D721Med (cell line): ENCODE measurements at places on chromosomes 12 and 14.

DNA sequence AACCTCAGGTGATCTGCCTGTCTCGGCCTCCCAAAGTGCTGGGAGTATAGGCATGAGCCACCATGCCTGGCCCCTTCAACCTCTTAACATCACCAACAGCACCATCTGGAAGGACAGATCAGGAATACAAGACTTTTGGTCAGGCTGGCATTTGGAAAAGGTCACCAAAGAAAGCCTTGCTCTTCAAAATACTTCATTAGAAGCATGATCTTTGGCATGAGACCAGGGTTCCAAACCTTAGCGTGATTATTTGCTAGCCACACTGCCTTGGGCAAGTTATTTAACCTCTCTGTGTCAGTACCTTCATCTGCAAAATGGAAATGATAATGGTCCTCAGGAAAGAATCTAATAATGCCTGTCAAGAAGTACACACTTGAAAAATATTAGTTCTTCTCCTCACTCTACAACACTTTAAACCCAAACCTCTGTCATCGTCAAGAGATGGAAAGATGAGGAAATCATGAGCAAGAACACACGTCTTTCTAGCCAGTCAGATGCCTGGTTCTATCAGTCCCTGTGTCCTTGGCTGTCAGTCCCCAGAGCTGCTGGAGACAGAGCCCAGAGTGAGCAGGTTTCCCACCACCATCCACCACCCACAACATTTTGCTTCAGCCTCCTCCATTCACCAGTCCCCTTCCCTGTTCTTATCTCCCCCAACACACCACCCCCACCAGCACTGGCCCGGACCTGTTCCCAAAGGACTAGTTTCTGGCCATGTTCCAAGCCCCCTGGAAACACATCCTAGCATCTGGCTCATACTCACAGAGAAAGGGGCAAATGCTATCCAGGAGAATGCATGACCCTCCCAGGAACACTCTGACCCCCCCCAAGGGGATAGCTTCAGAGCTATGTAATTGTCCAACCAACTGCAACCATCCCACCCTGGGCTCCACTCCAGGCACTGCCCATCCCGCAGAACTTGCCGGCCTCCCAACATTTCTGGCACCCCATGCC is 2.0 kb downstream of the ADCY6 start:
- no peak for DNase-seq

DNA sequence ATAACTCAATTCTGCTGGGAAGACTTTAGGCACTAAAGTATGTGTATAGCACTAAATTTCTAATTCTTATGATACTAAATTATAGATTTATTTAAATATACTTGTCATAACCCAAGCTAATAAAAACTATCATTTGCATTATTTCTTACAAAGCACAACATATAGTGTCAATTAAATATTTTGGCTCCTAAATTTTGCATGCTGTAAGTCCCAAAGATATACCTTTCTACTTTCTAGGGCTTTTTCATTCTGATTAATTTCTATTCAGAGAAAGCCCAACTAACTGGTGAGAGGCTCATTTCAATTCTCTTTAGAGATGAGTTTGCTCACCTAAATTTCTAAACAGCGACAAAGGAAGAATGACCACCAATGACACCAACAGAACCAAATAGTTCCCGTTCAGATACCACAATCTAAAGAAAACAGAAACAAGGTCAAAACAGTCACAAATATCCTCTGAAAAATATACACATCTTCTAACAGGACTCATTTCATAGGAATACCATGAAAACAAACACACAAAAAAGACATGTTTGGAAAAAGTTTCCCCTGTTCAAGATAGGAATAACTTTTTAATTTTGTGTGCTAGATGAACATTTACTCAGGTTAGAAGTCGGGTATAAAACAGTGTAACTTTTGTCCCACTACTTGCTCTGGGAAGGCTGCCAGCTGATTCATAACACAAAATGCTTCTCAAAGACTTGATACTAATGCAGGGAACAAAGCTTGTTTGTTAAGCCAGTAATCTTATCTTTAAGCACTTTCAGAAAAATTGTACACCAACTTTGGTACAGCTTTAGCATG is 7.6 kb downstream of the SLC38A2 start:
- DNase-seq = no peak

- DNase-seq = no peak
Observed at GRCh38 chr14:104843006-104843405, 22.1 kb upstream of the CEP170B start.

DNA sequence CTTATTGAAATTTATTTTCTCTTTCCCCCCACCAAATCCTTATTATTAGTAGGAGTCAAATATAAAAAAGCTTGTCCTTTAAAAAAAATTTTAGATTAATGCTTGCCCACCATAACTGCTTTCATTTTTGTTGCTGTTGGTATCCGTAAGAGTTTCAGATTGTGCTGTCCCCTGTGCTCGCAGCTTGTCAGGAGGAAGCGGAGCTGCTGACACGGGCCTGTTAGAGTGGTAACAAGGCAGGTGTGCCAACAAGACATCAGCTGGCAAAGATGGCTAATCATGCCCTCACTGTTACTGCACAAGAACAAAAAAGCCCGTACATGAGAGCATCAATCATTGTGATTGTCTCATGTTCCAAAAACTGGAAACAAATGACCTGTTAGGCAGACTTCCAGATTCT is 148.4 kb downstream of the ALG10B start:
- no peak for DNase-seq

- DNase-seq = no peak
Observed at GRCh38 chr12:57584690-57585089, 6.3 kb upstream of the PIP4K2C start.

- DNase-seq = no peak
Observed at GRCh38 chr14:92397150-92397952, 74.4 kb downstream of the SLC24A4 start.

- no peak for DNase-seq
Observed at GRCh38 chr14:100618318-100618693, 31.1 kb upstream of the BEGAIN start.

DNA sequence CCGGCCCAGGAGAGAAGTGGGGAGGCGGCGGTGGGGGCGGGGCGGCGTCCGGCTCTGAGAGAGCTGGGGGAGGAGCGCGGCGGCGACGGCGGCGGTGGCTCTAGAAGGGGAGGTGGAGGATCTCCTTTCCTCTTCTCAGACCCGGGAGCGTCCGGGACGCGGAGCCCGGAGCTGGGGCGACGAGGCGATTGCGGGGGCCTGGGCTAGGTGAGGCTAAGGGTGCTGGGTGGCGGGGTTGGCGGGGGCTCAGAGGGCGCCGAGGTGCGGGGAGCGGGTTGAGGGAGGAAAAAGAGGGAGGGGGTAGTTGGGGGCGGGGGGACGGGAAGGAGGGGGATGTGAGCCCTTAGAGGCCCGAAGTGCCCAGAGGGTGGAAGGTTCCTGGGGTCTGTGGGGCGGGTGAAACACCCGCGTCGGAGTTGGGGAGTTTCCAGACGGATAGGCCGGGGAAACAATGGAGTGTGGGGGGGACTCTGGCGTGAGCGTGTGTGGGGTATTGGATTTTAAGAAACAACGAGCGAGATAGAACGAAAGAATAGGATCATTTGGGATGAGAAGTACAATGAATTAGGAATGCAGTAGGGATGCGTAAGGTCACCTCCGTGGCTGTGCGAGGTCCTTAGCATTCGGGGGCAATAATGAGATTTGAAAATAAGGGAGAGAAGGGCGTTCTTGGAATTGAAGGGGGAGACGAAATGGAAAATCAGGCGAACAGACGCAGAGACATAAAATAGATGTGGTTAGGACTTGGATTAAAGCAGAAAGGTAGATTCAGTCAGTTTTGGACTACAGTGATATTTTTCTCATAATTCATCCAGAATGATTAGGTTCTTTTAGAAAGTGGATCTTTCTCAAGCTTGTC is at the start of gene SPATS2:
TSS of gene SPATS2 (plus strand) at position 82 of the 859 bp plus-strand sequence. CDS start 93,551 bp downstream, outside the sequence.
- no peak for DNase-seq

DNA sequence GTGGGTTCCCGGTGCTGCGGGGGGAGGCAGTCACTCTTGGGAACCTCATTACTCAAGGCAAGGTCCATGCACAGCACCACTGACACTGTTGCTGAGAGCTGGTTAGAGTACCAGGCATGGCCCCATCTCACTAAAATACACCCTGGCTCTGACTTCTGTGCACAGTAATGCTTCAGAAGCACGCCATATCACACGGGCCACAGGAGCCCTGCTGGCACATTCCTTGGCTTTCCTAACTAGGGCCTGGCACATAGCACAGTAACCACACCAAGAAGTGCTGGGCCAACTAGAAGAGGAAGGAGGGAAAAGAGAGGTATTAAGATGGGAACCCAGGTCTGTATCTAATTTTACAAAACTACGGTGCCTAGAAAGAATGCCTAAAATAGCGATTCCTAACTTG is 13.5 kb upstream of the RAB35 start:
- no peak for DNase-seq

GRCh38 chr12:75979181-75979580 is 52.4 kb downstream of the PHLDA1 start:
- DNase-seq = no peak

GRCh38 chr14:91286530-91286937 is 42.0 kb upstream of the GPR68 start:
- DNase-seq = peak; percentile 73

DNA sequence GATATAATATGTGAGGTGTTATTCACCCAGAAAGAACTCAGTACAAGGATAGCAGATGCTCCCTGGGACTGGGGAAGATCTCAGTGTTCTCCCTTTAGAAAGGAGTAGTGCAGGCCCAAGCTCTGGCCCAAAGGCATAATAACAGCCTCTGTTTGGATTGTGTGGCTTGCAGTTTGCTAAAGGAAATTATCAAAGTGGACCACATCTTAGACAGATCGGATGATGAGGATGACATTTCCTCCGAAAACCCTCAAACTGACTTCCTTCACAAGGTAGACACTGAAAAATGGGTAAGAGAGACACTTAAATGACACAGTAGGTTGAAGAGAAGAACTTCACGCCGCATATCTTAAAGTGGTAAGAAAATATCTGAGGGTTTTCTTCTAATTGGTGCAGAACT is 26.1 kb downstream of the SMCO2 start:
- no peak for DNase-seq

DNA sequence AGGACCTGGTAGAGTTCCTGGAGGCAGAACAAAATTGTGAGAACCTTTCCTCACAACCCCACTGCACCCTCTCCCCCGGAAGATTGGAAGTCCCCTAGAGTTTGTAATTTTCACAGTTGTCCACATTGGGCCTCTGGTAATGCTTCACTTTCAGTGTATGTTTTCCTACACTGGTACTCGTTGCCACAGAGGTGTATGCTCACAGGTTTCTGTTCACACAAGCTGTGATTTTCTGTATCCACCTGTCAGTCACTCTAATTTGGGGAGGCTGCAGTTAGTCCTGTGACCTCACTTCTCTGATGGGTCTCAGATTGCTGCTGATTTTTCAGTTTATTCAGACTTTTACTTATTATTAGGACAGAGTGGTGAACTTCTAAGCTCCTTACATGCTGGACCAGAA is 66.4 kb upstream of the BMP4 start:
- no peak for DNase-seq

DNA sequence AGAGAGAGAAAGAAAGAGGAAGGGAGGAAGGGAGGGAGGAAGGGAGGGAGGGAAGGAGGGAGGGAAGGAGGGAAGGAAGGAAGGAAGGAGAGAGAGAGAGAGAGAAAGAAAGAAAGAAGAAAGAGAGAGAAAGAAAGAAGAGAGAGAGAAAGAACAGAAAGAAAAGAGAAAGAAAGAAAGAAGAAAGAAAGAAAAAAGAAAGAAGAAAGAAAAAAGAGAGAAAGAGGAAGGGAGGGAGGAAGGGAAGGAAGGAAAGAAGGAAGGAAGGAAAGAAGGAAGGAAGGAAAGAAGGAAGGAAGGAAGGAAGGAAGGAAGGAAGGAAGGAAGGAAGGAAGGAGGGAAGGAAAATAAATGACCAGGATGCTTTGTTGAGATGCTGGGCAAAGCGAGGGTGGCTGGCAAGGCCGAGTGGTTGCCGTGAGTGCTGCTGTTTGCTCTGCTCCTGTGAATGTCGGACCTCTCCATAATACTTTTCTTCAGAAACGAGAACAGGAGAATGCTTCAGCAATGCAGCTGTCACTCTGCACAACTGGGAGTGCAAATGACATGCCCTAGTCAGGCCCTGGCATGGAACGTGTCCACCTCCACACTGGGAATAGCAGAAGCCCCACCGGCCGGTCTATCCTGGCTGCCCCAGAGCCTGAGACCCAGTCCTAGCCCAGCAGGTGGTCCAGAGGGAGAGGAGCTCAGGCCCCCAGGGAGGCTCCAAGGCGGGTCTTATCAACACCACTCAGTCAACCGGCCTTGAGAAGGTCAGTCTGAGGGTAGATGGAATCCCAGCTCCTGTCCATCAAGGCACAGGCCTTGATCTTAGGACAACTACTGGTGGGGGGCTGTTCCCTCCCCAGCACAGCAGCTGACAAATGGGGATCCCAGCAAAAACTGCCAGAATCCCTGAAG is 25.1 kb upstream of the EIF5 start:
- no peak for DNase-seq

- DNase-seq = no peak
Observed at GRCh38 chr14:93112891-93113677, 2.6 kb downstream of the ITPK1 start.

DNA sequence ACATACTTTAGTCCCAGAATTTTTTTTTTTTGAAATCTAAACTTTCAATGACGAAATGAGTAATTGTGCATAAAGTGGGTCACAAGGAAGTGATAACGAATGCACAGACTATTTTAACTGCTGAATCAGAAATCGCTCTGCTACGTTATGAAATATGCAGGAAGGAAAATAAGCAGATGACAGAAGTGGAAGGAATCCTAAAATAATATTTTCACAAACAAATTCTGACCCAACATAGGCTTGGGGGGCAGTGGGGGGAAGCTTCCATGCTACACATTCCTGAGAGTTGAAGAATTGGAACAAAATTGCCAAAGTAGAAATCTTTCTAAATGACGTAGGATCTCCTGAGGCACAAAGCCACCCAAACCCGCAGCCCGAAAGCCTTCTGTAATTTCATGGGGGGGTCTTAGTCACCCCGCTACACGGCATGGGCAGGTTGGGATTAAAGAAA is 89.6 kb downstream of the ARF6 start:
- DNase-seq = no peak

DNA sequence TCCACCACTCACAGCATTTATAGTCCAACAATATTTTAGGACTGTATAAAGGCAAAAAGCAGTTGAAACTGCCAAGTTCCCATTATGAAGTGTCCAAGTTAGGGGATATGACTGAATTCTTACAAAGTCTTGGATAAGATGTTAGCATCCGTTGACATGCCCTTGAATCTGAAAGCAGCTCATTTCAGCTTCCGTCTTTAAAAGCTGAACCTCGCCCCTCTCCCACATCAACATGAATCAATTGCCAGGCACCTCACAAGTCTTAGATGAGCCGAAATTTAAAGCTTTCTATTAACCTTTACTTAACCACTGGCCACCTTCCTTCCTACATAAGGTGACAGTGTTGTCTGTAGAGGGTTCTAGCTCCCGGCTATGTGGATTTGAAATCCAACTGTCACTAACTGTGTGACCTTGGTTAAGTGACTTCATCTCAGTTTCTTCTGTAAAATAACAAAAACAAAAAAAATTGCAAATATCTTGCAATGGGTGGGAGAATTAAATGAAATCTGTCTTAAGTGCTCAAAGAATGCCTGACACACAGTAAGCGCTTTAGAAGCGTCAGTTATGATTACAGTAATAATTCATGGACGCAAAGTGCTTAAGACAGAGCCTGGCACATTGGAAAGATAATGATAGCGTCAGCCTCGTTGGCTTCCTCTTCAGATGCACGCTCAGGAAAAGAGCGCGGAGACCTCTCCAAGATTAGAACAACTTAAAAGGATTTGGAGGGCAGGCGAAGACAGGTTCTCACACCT is 1.2 kb downstream of the PPP1CC start:
- DNase-seq = no peak

GRCh38 chr14:67949771-67950170 is 130.2 kb downstream of the RAD51B start:
- no peak for DNase-seq

- no peak for DNase-seq
Observed at GRCh38 chr14:60981633-60982455, 799 bp downstream of the SLC38A6 start.

GRCh38 chr12:27822076-27822712 is 42.2 kb upstream of the MANSC4 start:
- no peak for DNase-seq
